CD4-positive, CD25-positive, alpha-beta regulatory T cell (primary cell): ENCODE measurements at places on chromosomes 7 and 10. TPM values are rescaled to one million over a fixed set of nuclear protein-coding genes. Genes with fewer than 3 reads are reported as not detected.

Gene PAX4
- total RNA-seq: not detected

Gene PLCE1
- total RNA-seq: not detected

Gene STOX1
- total RNA-seq: 0.30 TPM

Gene ZNF117
- total RNA-seq: 2.4 TPM

Gene ZNF107
- total RNA-seq: 13.0 TPM

Gene MPP7
- 14.3 TPM for total RNA-seq

Gene COL26A1
- not detected for total RNA-seq

Gene TMEM229A
- not detected for total RNA-seq

Gene RNF32
- total RNA-seq: 0.81 TPM
